ENCODE measurements at places on chromosomes 1 and 21.
A peak's percentile ranks its signal among the peaks of the same experiment; 100 is the strongest.

- peak; percentile 12 for DNase-seq
These were observed 35.4 kb downstream of the TMPRSS15 start for GRCh38 chr21:18368205-18368604.

DNA sequence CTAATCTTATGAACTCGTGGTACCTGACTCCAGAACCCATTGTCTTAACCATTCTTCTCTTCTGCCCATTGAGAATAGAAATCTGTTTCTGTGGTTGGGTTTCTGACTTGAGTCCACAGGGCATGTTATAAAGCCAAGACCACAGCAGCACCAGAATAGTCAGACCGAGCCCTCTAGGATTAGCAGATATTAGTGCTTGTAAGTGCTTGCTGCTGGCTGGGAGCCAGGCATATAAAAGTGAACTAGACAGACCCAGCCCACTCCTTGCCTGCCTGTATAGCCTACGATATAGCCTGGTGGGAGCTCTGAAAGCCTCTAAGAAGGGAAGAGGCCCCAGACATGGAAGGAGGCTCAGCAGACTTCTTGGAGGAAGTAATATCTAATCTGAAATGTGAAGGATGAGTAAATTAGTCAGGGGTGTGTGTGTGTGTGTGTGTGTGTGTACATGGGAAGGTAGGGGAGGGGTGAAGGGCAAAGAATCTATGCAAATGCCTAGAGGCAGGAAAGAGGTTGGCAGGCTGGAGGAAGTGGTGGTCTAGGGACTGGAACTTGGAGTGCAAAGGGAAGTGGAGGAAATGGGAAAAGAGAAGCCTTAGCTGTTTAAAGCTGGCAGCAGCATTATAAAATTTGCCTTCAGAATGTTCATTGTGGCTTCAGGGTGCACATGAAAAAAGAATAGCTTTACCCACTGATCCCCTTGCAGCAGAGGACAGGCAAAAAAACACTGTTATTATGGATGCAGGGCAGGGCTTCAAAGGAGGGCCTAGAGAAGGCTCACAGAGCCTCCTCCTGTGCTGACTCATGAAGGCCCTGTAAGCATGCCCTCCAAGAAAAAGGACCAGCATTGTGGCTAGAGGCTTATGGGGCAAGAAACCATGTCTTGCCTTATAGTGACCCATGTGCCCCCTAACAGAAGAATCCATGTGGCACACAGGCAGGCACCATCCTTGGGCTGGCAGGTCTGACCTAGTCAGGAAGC is 169.2 kb downstream of the LMX1A start:
- DNase-seq = no peak

- DNase-seq = no peak
These were observed 12.3 kb downstream of the KCNA2 start for GRCh38 chr1:110593902-110594301.

DNA sequence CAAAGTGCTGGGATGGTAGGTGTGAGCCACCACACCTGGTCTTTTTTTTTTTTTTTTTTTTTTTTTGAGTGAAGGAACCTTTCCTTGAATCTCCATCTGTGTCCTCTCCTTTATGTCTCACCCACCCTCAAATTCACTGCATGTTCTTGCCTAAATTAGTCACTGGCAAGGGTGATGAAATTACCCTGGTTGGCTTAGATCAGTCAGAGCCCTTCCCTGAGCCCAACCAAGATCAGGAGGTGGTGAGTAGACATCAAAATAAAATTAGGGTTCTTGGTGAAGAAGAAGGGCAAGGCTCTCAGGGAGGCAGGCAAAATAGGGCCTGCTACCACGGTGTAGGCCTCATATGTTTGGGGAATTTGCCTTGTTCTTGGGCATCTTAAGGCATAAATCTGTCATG is 5.3 kb upstream of the TNN start:
- DNase-seq = no peak

DNA sequence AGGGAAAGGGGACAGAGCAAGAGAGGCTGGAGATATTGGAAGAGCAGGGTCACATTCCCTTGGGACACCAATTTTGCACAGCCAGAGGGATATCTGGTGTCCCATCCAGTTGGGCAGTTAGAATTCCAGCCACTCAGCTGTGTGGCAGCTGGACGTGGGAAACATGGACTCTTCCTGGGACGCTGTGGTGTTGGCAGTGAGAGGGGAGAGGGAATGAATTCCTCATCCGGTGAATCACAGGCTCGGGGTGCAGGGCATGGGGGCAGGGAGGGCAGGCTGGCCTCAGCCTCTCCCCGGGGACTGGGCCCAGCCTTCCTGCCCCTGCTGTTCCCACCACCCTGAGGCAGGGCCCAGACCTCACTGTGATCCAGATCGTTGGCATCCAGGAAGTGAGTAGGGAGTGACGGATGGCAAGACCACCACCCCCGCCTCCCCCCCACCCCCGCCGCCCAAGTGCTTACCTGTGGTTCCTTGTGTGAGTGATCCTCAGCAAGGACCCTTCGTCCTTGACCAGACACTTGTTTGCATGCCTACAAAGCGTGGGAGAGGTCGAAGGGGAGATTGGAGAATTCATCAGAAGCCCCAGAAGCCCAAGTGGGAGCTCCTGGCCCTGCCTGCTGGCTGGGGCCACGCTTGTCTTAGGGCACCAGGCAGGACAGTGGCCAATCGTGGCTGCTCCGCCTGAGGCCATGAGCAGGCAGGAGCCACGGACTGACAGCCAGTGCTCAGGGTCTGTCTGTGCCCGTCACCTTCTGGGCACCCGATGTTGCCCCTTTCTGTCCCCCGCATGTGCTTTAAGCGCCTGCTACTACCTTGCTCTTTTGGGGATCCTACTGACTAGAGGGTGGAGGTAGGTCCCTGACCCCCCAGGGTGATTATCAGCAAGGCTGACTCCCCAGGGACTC is 8.7 kb downstream of the WNT3A start:
- DNase-seq = peak; percentile 77

- DNase-seq = no peak
These were observed 40.0 kb downstream of the ZSCAN20 start for GRCh38 chr1:33512226-33513011.

DNA sequence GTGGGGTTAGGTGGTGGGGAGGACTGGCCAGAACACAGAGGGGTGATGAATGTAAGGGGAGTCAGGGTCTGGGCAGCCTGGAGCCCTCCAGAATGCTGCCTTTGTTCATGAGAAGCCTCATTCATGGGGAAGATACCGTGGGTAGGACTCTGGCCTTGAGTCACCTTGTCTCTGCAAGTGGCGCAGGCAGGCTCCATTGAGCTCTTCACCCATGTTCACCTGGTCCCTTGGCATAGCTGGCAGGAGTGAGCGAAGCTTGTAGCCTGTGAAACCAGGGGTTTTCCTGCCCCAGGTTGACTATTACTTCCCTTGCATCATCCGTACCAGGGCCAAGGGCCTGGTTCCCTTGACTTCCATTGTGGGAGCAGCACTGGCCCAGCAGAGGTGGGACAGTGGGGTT is 25.8 kb downstream of the SOX13 start:
- no peak for DNase-seq

- DNase-seq = no peak
These were observed 82.2 kb upstream of the DMRTA2 start for GRCh38 chr1:50505427-50505826.

- DNase-seq = peak; percentile 38
These were observed 126.5 kb downstream of the ADSS2 start for GRCh38 chr1:244325056-244325758.

DNA sequence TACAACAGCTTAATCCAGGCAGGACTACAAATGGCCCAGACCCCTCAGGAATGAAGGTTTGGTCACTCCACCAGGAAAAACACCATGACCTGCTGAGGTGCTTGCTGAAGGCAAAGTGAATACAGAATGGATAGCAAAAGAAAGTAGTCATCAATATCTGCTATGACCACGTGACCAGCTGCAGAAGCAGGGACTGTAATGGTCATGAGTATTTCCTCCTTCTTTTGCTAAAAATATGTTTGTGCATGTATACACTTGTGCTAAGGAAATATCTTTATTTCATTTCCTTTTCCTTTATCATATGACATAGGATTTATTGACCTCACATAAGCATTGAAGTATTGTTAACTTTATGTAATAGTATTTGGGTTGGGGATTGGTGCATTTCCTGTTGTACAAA is 26.4 kb upstream of the GOLT1A start:
- DNase-seq = no peak

- DNase-seq = no peak
These were observed 3.1 kb upstream of the TXNIP start for GRCh38 chr1:145999321-146000024.

DNA sequence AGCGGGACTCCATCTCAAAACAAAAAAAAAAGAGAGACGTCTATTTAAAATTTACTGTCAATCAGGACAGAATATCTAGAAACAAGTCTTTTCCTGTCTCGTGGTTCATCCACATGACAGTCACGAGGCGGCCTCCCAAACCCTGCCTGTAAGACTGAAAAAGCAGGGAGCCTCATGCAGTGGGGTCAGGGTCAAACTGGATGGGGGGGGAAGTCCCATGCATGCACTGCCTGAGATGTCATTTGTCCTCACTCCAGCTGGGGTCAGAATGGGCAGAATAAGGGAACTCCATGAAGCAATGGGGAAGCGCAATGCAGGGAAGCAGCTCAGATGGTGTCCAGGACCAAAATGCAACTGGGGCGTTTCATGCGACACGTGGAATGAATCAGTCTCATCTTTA is 85.5 kb downstream of the PIK3CD start:
- no peak for DNase-seq

- no peak for DNase-seq
These were observed 144.1 kb upstream of the C8B start for GRCh38 chr1:57109883-57110282.

DNA sequence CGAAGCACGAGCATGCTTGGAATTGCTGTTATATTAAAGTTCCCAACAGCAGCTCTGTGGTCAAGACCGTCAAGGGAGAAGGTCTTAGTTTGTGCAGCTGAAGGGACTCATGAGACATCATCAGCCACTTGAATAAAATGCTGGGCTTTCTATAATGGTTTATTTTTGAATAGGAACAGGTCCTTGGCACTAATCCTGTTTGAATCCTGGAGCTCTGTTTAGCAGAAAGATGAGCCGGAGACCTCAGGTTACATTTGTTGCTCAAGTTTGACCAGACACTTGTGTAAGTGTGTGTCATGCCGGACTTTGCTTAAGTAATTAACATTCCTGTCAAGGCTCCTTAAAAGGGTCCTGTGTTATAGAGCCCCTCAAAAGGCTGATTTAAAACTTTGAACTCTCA is 186.5 kb downstream of the ROR1 start:
- DNase-seq = no peak

DNA sequence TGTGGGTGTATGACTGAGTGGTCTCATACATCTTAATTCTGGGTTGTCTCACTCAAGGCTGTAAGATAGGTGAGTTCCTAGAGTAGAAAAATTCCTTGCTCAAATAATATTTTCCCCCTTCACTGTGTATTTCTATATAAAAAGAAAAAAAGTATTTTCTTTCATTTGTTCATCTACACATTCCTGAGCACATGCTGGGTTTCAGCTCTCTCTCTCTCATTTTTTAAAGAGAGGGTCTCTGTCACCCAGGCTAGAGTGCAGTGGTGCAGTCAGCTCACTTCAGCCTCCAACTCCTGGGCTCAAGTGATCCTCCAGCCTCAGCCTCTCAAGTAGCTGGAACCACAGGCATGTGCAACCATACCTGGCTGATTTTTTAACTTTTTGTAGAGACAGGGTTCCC is 22.0 kb downstream of the DDI2 start:
- no peak for DNase-seq

Data from fibroblast of skin of scalp (primary cell).